ENCODE measurements at places on chromosomes 2 and 18.

- no peak for DNase-seq
Observed at GRCh38 chr18:57331718-57332117, 20.6 kb upstream of the ST8SIA3 start.

GRCh38 chr2:206989311-206989710 lies 50.0 kb downstream of the CPO start:
- peak; percentile 51 for DNase-seq

DNA sequence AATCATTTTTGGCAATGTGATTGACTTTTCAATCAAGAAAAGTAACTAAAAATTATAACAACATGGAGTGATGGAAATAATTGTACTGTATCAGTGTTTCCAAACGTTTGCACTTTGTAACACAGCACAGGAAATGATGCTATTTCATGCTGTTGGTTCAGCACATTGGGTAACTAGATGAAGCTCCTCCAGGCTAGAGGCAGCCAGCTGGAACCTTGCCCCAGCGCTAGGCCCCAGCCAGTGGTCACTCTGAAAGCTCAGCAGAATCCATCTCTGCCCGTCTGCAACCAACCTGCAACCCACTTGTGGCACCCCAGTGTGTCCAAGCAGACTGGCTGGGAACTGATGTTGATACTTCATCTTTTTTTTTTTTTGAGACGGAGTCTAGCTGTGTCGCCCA lies 15.3 kb downstream of the UNC50 start:
- DNase-seq: no peak

DNA sequence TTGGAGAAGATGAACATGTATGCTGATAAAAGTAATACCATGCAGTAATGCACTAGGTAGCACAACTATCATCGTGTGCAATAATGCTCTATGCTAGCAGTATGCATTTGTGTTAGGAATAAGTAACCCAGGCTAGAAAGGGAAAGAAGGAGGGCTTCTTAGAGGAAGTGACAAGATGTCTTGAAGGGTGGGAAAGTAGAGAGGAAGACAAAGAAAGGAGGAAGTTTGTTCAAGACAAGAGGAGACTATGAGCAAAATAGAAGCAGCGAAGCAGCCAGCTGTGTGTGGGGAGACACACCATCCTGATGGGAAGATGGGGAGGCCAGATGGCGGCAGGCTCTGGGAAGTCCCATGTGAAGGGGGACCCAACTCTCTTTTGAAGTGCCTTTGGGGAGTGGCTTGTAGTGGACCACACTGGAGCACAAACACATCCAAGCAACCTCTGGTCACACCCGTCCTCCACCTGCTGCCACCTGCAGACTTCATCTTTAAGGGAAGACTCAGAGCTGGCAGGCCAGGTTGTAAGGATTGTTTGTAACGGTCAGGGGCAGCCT lies 39.9 kb upstream of the INHBB start:
- DNase-seq: no peak

DNA sequence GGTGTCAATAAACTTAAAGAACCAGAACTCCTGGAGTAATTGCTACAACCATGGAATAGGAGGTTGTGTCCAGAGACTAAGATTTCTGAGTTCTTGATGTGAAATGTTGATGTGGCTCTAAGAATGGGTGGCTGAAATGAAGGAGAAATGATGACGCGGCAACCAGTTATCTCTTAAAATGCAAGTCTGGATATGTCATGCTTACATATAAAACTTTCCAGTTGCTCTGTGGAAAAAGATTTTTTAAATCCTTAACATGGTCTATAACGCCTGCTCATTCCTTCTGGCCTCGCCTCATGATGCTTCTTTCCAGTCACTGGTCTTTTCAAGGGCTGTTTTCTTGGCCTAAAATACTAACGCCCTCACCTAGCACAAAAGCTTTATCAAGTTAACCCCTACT lies 23.5 kb upstream of the MYO1B start:
- no peak for DNase-seq

DNA sequence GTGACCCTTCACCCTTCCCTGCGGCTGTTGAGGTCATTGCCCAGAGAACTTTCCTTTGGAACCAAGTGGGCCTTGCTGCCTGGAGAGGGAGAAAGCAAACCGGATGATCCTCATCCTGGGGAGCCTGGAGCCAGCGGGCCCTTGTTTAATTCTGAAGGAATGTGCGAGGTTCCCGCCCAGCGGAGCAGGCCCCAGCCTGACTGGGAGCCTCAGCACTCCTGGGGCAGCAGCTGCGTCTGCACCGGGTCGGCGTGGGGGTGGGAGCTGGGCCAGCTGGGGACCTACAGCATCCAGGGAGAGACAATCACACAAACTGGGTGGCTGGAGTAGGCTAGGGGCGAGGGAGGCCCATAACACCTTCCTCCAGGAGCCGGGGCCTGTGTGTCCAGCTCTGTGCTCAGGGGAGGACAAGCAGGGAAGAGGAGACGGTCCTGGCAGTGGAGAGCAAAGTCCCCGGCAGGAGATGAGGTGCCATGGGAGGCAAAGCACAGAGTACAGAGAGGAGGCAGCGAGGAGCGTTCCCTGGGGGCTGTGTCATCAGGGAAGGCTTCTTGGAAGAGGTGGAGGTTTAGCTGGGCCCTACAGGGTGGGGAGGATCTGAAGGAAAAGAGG lies 61.9 kb upstream of the HAAO start:
- DNase-seq: no peak

DNA sequence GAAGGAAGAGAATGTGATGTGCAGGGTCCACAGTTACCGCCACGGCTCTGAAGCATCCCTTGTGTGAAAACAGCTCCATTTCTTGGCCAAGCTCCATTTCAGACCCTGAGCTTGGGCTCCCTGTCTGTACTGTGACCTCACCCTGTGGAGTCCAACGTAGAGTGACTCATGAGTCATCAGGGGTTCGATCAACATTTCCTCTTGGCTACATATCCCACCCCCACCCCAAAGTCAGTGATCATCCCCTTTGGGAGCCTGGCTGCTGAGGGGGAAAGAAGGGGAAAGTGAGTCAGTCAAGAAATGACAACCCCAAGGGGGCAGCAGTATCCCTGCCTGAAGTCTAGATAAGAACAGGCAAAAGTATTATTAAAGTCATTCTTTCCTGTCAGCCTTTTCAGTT lies 62.2 kb downstream of the PAPOLG start:
- DNase-seq: peak; percentile 42

DNA sequence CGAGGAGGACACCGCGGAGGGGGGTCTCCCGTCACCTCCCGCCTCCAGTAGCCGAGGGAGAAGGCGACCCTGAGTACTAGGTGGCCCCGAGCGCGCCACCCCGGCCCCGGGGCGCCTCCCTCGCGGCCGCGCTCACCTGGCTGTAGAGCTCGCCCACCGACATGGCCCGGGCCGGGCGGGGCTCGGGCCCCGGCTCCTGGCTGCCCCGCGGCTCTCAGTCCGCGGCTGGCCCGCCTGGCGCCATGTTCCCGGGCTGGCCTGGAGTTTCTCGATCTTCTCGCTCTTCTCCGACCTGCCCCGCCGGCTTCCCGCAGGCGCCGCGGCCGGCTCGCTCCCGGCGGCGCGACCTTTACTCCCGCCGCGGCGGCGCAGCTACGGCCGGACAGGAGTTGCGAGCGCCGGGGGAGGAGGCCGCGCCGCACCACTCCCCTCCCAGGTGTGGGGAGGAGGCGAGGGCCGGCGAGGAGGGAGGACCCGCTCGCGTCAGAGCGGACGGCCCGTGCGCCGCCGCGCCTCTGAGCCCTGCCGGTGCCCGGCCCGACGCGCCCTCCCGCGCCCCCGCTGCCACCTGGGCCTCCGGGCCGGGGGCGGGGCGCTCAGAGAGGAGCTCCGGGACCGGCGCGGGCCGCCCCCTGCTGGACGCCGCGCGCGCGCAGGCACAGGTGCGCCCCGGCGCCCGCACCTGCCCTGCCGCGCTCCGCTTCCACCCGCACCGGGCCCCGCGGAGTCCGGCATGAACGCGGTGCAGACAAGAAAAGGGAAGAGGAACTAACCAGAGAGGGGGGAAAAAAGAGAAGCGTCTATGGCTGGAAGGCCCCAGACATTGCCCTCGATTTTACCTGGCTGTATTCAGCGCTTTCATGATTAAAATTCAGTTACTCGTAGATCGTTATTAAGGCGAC lies at the start of gene MYO5B:
MYO5B (minus strand) TSS at position 517 of the 902 bp plus-strand sequence; CDS start at position 163, 354 bp downstream.
- peak; percentile 57 for DNase-seq

DNA sequence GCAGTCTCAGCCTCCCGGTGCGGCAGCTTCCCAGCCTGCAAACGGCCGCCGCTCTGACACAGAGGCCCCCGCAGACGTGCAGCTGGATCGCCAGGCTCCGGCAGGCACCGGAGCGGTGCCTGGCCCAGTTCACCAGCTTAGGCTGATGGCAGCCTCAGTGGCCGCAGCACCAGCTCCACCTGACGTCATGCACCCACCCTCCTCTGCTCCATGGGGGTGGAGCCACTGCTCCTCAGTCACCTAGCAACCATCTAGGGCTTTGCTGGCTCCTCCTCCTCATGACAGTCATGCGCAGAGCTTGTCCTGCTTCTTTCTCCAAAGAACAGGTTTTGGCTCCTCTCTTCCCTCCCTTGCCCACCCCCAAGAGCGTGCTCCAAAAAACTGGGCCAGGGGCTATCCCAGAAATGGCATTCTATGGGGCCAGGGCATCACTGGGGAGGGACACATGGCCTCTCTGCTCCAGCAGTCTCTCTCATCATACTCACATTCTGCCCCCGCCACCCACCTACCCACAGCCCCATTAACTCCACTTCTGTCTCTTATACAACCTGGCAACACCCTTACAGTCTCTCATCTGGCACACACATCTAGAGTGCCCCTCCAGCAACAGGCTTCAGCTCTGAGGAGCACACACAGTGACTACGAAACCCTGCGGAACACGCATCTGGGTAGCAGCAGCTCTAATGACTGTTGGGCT lies 5.5 kb downstream of the DCTN1 start:
- no peak for DNase-seq

GRCh38 chr2:135245071-135245470 lies 193.0 kb downstream of the RAB3GAP1 start:
- DNase-seq: no peak

GRCh38 chr18:38494065-38494464 lies 928.5 kb upstream of the CELF4 start:
- peak; percentile 43 for DNase-seq

GRCh38 chr2:58146707-58147106 lies 94.4 kb downstream of the FANCL start:
- DNase-seq: no peak

GRCh38 chr2:156480376-156480775 lies 44.2 kb downstream of the GPD2 start:
- DNase-seq: no peak

GRCh38 chr2:232228971-232229894 lies 149.3 kb upstream of the ALPP start:
- DNase-seq: peak; percentile 51

DNA sequence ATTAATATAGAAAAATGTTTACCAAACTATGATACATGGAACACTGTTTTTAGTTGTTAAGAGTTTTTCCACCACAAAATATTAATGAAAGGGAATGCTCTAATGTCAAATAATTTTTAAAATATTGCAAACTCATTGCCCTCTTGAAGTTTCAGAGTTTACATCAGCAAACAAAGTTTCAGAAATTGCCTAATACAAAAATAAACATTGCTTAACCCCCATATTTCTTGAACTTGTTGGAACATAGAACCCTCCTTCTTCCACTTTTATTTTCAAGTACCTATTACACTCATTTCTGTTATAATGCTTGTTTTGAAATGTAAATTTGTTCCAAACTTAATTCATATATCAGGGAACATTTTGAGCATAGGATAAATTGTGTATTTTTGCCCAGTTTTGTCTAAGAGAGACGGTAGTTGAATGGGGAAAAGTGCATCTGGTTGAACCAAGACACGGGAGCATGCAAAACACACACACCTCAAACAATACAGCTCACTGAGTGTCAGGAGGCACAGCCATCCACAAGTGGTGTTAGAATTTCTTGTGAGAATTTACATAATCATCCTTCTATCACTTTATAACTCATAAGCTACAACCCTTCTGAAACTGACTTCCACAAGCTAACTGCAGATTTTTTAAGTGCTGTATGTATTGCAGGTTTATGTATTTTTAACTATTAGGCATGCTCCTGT lies 5.3 kb upstream of the MC4R start:
- DNase-seq: no peak

DNA sequence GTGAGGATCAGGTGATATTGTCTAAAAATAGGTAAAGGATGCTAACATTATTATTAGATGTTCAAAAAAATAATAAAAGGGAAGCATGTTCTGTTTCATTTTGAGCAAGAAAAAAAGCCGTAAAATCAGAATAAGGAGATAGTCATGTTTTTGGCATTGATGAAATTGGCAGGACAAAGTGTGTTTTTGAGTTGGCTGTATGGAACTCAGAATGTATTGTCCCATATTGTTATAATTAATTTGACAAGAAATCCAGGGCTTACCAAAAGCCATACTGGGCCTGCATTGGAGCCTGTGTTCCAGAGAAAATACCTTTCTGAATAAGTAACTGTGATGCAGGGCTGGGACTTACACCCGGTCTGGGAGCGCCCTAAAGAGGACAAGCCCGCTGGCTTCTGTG lies 232.0 kb downstream of the AGAP1 start:
- no peak for DNase-seq

GRCh38 chr2:68643874-68644485 lies 601 bp downstream of the PROKR1 start:
- DNase-seq: no peak

DNA sequence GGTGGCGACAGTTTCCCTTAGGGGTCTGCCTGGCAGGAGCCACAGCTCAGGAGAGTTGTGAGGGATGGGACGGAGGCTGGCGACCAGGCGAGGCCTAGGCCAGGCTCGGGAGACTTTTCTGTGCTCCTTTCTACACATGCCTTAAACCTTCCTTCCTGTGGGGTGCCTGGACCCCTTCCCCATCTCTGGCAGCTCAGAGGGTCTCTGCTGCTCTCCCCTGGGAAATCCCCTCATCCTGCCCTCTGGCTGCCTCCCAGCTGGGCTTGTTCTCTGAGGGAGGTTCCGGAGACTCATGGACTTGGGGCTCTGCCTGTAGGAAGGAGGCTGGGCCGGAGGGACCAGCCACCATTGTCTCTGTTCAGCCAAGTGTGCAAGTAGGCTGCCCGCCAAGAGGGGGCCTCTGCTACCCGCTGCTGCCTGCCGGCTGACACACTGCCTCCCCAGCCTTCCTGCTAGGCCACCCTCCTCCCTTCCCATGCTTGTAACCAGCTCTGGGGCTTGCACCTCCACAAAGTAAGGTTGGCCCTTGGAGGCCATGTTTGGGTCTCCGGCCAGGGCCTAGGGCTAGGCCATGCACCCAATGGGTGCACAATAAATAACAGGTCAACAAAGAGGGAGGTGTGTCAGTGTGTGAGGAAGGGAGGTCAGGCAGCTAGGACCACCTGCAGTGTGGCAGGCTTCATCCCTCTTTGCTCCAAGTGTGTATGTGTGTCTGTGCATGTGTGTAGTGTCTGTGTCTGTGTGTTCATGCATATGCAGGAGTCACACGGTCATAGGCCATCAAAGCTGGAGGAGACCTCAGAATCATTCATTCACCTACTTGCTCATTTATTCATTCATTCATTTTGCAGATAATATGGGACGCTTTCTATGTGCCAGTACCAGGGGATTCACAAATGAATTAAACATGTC lies 28.8 kb downstream of the PSD4 start:
- DNase-seq: no peak

DNA sequence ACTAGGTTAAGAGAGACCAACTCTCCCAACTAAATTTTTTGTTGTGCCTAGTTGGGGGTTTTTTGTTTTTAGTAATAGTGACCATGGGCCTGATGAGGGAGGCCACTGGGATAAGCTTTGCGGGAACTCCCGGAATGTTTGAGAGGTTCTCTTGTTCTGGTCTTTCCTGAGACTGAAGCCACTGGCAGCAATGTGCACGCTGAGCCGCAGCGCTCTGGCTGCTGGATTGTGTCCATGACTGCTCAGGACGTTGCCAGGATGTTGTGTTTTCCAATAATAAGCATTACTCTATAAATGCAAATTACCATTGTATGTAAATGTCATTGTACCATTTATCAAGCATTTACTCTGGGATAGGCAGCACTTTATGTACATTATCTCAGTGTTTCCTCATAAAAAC lies 126.1 kb downstream of the GALNT1 start:
- no peak for DNase-seq

GRCh38 chr2:183283209-183283608 lies 159.0 kb downstream of the NUP35 start:
- DNase-seq: no peak

Data from GM12865 (cell line).